ENCODE measurements at places on chromosomes 6 and 20.

DNA sequence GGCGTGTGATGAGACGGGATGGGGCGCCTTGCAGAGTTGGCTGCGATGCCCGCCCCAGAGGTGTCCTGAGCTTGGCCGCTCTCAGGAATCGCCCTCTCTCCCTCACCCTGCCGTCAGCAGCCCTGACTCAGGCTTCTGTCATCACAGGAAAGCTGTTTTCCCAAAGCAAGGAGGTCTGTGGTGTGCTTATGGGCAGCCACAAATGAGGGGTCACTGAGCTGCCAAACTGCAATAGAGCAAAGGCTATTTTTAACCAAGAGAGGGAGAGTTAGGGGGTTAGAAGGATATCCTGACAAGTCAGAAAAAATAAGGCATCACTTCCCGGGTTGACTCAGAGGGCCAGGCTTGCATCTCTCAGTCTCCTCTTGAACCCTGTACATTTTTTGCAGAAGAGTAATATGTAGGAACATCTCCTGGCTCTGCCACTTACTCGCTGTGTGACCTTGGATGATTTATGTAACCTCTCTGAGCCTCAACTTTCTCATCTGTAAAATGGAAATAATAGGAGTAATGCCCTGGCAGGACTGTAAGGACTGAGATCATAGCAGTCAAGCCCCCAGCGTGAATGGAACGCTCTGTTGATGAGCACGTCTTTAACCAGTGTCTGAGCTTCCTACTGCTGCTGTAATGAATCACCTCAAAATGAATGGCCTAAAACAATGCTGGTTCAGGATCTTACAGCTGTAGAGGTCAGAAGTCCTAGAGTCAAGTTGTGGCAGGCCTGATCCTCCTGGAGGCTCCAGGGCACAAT lies 181.9 kb downstream of the NFATC2 start:
- DNase-seq: no peak

DNA sequence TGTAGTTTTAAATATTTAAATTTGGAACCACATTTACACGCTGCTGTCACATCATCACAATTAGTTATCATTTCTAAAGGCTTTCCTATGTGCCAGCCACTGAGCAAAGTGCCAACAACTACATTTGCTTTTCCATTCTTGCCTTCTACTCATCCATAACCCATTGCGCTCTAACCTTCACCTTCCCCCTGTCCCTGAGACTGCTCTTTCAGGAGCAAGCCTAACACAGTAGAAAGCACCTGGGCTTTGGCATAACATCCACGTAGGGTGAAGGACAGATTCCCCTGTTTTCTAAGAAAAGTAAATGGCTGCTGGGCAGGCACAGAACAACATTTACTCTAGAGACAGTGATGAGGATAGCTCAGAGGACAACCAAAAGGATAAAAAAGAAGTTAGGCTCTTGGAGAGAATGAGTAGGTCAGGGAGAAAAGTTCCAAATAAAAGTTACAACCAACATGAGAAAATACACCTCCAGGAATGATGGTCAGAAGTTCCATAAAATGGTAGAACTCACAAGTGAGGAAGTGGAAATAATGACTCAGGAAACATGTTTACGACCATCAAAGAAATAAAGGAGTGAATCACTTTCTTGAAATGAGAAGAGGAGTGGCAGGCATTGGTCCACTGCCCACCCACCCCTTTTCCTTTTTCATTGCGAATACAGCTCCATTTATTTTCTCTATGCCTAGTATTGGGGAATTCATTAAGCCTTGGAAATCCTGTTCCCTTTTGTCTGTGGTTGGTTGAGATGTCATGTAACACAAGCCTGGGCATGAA lies 77.2 kb downstream of the PFDN4 start:
- DNase-seq: no peak

GRCh38 chr20:51189814-51190782 lies 167.2 kb upstream of the KCNG1 start:
- no peak for DNase-seq

DNA sequence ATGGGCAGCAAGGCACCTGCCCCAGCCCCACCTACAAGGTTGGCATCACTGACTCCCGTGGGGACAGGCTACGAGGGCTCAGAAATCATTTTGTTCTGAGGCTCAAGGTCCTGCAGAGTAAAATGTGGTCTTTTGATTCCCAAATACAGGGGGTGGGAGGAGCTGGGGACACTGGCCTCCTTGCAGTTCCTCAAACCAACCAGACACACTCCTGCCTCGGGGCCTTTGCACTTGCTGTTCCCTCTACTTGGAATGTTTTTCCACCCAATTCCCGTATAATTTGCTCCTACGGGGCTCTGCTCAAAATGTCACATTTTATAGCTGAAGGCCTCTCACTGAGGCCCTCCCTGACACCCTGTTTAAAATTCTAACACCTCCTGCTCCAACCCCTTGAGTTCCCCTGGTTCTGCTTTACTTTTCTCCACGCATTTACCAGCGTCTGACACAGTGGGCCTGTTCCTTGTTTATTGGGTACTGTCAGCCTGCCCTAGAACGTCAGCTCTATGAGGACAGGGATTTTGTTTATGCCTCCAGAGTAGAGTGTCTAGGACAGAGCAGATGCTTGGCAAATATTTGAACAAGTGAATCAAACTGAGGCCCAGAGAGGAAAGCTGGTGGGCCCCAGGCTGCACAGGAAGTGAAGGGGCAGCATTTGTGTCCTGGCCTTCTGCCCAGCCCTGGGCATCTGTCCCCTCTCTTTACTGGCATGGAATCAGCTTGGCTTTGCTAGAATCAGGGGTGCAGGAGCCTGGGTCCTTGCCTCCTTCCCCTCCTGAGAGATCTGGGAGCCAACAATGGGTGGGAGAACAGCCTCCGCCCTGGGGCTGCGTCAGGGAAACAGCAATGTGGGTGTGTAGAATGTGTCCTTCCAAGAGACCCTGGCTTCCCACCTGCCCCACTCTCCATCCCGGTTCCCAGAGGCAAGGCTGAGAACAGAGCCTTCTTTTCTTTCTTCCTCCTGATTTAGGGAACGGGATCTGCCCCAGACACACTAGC lies 18.5 kb downstream of the NOL4L start:
- no peak for DNase-seq

DNA sequence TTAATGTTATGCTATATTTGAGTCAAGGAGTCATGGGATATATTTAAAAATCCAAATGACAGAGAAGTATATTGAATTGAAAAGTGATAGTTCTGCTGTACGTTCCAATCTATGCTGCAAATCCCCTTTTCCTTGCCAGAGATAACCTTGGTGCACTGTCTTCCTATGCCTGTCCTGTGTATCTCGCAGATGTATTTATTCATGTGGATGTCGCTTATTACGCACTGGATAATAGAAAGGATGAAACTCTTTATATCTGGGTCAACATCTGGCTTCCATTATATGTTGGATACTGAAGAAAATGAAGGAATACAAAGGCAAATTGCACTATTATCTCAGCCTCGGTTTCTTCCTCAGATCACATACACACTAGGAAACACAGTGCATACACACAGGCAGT lies 331.3 kb downstream of the BCKDHB start:
- no peak for DNase-seq

GRCh38 chr6:45505470-45505869 lies 127.7 kb upstream of the SUPT3H start:
- DNase-seq: no peak

All from DMS 273 treated with DMSO at 0.1 percent for 48 hours (cell line).